ENCODE measurements at places on chromosomes 7 and 10.
A peak's percentile ranks its signal among the peaks of the same experiment; 100 is the strongest.

DNA sequence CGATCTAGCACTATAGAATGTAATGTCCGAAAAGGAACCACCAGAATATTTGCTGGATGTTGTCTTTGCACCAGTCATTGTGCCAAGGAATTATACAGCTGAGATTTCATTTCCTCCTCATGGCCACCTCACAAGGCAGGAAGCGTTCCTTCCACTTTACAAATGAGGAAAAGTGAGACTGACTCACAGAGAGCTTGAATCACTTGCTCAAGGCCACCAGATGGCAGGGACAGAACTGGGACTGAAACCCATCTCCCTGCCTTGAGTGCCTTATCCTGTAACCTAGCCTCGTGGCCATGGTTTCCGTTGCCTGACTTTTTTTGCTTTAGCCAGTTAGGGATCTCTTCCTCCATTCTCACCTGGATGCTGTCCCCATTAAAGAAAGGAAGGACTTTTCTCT is 44.7 kb upstream of the PDZD8 start:
- no peak for DNase-seq

DNA sequence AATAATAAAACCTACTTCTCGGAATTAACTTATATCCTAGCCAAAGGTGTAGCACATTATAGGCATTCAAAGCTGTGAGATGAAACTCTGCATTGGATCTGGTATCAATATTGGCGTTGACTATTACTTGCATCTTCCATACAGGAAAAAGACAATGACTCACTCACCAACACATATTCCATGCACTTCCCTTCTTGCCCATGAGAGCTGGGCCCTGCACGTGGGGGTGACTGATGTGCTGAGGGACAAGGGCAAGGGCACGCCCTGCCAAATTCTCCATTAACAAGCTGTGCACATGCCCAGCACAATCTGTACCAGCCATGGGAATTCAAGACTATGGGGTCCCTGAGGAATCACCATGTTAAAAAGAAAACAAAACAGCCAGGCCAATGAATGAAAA is 188.1 kb upstream of the PDE1C start:
- no peak for DNase-seq

- peak; percentile 55 for DNase-seq
Measured at GRCh38 chr10:119447823-119448546, 94.5 kb downstream of the RGS10 start.

DNA sequence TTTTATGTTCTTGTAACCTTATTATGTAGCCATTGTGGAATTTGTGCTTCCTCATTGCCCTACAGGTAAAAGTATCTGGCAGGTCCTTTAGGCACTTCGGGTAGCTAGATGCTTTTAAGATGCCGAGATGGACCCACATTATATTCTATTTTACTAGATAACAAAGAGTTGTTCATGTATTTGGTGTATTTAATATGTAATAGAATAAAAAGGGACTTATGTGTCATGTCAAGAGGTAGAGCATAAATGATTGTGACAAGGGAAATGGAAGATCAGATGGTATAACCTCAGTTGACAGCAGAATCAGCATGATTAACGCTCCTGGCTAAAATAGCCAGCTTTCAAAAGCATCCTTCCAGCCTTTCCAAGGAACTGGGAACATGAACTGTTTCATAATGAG is 50.6 kb downstream of the NPY start:
- DNase-seq = no peak

- peak; percentile 98 for DNase-seq
Measured at GRCh38 chr7:106583100-106583499, 77.9 kb downstream of the CCDC71L start.

All from fibroblast of the aortic adventitia (primary cell).